ENCODE measurements at places on chromosomes 1 and 21.

- no peak for DNase-seq
Measured at GRCh38 chr1:31625561-31626222, 8.2 kb downstream of the HCRTR1 start.

- no peak for DNase-seq
Measured at GRCh38 chr1:42593486-42594100, 64.6 kb upstream of the PPIH start.

- no peak for DNase-seq
Measured at GRCh38 chr1:78033797-78034172, 12.0 kb upstream of the GIPC2 start.

GRCh38 chr1:19454265-19455146 is 30.8 kb downstream of the CAPZB start:
- no peak for DNase-seq

DNA sequence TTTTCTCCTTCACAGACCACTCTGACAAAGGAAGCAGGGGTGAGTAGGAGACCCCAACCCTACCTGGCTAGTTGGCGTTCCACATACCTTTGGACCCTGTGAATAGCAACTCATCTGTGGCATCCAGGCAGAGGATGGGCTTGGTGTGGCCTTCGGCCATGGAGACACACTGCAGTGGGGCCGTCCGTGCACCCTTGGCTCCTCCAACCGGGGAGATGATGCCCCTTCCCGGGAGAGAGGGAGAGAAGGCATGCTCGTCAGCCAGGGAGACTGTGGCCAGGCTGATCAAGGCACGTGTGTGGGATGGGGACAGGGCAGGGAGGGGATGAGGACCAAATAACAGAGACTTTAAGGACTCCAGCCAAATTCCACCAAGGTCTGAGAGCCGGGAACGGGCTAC is 42.6 kb downstream of the KIF21B start:
- DNase-seq = no peak

DNA sequence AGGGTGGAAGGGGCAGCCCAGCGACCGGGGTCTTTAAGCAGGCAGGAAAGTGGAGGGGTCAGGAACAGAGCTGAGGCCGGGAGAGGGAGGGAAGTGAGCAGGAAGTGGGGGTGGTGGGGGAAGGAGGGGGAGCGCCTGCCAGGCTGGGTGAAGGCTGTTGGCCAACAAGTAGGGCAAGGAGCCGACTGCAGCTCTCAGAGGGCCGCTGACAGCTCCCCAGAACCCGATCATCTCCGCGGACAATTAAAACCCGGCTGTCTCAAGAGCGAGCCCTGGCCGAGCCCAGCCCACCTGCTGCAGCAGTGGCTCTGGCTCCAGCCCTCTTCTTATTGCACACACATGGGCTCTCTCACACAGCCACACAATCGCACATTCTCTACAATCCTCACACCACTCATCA is 51.6 kb downstream of the GRIK3 start:
- DNase-seq = no peak

- DNase-seq = no peak
Measured at GRCh38 chr1:10706376-10706913, 90.0 kb downstream of the CASZ1 start.

- DNase-seq = no peak
Measured at GRCh38 chr21:25911730-25912401, 177.1 kb downstream of the GABPA start.

- DNase-seq = no peak
Measured at GRCh38 chr1:155179112-155180031, 5.7 kb downstream of the TRIM46 start.

- DNase-seq = no peak
Measured at GRCh38 chr1:116208136-116208535, 96.9 kb downstream of the MAB21L3 start.

GRCh38 chr1:60225486-60225885 is 151.9 kb upstream of the C1orf87 start:
- no peak for DNase-seq

DNA sequence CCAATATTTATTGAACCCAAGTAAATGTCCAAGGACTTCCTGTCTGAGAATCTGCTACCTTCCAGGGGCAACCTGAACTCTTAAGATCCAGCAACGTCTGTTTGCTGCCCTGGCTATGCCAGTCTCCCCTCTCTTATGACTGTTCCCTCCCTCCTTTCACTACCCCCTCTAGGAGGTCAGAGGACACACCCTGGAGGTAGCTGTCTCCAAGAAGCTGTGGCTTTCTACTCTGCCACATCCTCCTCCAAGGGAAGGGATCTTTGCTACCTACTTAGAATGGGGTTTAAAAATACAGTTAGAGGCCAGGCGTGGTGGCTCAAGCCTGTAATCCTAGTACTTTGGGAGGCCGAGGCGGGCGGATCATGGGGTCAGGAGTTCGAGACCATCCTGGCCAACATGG is 3.6 kb upstream of the SMPDL3B start:
- no peak for DNase-seq

- DNase-seq = no peak
Measured at GRCh38 chr1:68307378-68307787, 75.1 kb upstream of the WLS start.

DNA sequence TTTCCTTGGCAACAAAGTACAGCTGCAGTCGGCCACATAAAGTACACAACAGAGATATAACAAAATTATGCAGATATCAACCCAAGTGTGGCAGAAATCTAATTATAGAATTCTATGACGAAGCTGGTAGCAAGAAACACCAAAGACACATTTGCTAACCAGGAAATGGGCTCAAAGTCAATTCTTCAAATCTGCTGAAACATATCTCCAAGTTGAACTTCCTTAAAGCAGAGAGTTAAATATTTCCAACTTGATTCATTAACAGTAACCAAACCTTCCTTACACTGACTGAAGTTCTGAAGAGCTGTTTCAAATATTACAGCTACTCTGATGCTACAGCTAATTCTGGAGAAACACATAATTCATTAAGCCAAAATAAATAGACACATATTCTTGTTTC is 67.6 kb upstream of the SDC3 start:
- DNase-seq = no peak

GRCh38 chr1:30686236-30686935 is 37.0 kb downstream of the MATN1 start:
- no peak for DNase-seq

- DNase-seq = no peak
Measured at GRCh38 chr1:178254433-178254832, 160.5 kb downstream of the RASAL2 start.

- DNase-seq = no peak
Measured at GRCh38 chr1:231217056-231217455, 24.0 kb upstream of the GNPAT start.

GRCh38 chr1:208164609-208165008 is 79.6 kb downstream of the PLXNA2 start:
- DNase-seq = no peak

DNA sequence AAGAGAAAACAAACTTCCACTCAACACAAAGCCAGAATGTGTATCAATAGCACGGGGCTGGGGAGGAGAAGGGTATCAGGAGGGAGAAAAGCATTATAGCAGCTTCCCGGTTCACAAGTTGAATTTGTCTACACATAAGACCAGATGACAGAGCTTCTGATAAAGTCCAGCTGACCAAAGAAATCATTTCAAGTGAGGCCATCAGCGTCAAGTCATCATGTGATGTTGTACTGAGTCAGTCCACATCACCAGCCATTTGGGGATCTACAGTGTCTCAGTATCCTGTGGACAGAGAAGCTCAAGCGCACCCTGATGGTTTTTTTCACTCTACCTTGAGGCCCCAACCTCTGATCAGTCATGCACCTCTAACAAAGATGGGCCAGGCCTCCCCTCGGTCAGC is 33.0 kb downstream of the SETD4 start:
- DNase-seq = no peak

DNA sequence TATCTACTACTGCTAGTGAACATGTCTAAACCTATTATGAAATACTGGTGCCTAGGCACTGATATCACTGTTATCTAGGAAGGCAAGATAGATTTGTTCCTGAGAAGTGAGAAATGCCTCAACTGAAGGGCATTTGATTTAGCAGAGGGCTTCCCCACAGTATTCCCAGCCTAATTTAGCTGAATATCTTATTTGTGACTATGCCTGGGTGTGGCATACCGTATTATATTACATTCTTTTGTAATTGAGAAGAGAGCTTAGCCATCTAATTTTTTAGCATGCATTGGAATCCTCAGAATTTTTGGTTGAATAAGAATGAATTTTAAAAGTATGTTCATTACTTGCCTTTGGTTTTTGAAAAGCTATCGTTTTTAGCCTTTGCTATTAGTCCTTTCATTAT is 99.1 kb downstream of the ZP4 start:
- no peak for DNase-seq

- DNase-seq = peak; percentile 55
Measured at GRCh38 chr1:107829036-107829770, 135.8 kb downstream of the VAV3 start.

- no peak for DNase-seq
Measured at GRCh38 chr1:116152950-116153691, 41.9 kb downstream of the MAB21L3 start.

GRCh38 chr1:235450886-235451483 is 53.3 kb downstream of the B3GALNT2 start:
- no peak for DNase-seq

GRCh38 chr1:19643121-19643520 is 990 bp upstream of the NBL1 start:
- DNase-seq = no peak

DNA sequence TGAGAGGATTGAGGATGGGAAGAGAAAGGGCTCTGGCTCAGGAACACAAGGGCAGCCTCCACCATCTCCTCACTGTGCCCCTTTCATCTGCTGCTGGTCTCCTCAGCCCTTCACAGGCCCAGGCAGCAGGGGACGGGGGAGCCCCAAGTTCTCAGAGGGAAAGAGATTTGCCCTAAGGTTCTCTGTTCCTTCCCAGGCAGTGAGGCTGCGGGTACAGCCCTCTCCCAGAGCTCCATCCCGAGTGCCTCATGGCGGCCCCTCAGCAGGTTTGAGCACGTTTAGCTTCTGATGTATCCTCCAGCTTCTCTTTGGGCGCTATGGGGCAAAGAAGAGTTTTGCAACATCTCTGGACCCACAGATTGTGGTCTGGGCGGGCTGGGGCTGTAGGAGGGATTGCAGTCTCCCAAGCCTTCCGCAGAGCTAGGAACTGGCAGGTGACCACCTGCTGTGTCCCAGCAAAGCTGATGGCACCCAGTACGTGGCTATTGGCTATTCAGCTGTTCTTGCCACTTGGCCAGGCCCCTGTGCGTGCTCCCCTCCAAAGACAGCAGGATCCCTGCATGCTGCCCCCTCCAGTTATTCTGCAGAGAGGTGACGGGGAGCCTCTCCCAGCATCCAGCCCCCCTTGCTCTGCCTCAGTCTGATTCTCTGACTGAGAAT is 10.1 kb downstream of the DISP3 start:
- no peak for DNase-seq

GRCh38 chr1:36469163-36469562 is 5.0 kb upstream of the MRPS15 start:
- DNase-seq = no peak

DNA sequence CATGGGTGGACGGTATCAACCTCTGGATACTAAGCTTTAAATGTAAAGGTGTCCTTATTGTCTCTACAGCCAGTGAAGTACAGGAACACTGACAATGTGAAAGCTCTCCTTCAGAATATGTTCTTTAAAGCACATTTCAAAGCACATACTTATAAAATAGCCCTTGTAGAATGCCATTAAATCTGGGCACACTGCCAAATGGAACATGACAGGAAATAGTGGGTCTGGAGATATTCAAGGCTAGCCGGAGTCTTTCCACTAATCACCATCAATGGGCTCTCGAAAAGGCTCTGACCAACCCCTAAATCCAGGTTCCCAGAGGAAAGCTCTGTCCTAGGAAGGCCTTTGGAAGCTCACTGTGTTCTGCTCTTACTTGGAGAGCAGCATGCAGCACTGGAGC is 46.6 kb downstream of the PLD5 start:
- no peak for DNase-seq

DNA sequence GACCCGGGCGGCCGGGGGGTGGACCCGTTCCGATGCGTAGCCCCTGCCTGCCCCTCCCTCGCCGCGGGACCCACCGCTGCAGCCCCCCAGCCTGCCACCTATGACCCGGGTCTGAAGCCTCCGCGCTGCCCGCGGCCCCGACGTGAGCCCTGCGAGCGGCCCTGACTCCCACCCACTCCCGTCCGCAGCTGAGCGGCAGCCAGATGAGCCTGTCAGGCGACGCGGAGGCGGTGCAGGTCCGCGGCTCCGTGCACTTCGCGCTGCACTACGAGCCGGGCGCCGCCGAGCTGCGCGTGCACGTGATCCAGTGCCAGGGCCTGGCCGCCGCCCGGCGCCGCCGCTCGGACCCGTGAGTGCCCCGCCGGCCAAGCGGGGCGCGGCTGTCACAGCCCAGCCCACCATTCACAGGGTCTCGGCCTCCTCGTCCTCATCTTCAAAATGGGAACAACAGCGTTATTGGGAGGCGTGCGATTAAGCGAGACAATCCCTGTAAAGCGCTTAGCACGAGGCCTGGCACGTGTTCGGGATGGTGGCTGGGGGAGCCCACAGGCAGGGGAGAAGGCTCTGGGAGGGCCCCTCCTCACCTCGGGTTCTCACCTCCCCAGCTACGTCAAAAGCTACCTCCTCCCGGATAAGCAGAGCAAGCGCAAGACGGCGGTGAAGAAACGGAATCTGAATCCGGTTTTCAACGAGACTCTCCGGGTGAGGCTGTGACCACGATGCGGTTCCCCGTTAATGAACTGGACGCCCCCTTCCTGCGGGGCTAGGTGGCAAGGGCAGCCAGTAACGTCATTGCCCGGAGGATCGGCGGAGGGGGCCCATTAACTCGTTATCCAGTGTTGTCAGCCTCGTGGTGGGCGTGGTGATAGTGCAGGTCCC is 8.2 kb downstream of the SYTL1 start:
- DNase-seq = no peak

DNA sequence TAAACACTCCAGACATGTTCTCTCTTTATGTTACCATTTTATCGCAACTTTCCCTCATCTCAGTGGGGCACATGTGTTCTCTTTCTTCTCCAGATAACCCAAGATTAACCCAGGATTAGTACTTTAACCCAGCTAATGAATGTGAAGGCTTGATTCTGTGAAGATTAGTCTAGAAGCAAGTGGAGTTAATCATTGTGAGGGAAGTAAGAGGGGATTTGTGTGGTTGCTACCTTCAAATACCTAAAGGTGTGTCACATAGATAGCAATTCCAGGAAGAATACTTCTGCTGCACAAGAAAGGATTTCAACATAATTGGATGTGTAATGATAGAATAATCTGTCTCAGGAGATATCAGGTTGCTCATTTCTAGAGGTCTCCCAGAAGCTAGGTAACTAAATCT is 327.1 kb downstream of the PBX1 start:
- DNase-seq = no peak

GRCh38 chr1:10673109-10673711 is 123.2 kb downstream of the CASZ1 start:
- DNase-seq = no peak

GRCh38 chr1:47534436-47534835 is 96.6 kb downstream of the FOXD2 start:
- DNase-seq = no peak

GRCh38 chr1:18414872-18415447 is 65.8 kb upstream of the KLHDC7A start:
- DNase-seq = no peak
